ENCODE measurements at places on chromosomes 7 and 10. TPM values are rescaled to one million over a fixed set of nuclear protein-coding genes. Genes with fewer than 3 reads are reported as not detected.
A peak's percentile ranks its signal among the peaks of the same experiment; 100 is the strongest.

- no peak for DNase-seq
These were observed 230.0 kb upstream of the PPP1R3A start for GRCh38 chr7:114148779-114149178.

- no peak for DNase-seq
These were observed 498 bp upstream of the ST7 start for GRCh38 chr7:116952635-116953371.

DNA sequence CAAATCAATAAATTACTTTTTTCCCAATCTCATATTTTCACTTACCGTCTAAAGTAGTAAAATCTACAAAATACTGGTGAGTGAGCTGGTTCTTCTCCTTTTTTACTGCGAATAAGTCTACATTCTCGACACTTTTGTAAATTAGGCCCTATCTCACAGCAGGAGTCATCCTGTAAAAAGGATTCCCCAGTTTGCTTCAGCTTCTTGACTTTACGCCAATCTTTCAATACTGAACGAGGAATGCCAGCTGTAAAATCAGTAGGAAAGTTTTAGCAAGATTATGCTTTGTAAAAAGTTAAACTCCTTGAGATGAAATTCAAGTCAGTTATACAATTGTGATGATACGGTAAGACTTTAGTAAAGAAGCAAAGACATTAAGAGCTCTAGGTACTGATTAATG, 67.3 kb downstream of the NRBF2 start:
- DNase-seq: no peak

DNA sequence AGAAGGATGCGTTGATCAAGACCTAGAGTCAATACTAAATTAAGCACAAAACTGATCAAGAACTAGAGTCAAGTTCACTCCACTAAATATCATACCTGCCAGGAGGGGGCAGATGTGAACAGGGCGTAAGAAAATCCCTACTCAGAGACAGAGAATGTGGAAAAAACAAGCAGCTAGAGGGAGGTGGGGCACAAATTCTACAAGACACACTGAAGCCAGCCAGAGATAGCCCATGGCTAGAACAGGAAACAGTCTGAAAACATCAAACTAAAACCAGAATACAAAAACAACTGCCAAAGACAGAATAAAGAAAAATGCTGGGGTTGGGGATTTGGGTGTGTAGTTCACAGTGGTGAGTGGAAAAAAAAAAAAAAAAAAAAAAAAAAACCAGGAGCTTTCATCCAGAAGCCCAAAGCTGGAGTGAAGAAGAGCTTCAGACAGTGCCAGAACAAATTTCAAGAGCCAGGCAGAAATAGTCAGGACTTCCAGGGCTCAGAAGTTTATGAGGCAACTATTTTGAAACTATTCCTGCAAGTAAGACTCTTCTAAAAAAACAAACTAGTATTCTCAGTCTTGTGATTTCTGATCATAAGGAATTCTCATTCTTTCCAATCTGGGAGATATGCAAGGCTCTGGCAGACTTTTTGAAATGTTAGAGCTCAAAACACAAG, 118.3 kb downstream of the CCDC71L start:
- DNase-seq: no peak

- no peak for DNase-seq
These were observed 229.9 kb downstream of the ADARB2 start for GRCh38 chr10:1507436-1507835.

DNA sequence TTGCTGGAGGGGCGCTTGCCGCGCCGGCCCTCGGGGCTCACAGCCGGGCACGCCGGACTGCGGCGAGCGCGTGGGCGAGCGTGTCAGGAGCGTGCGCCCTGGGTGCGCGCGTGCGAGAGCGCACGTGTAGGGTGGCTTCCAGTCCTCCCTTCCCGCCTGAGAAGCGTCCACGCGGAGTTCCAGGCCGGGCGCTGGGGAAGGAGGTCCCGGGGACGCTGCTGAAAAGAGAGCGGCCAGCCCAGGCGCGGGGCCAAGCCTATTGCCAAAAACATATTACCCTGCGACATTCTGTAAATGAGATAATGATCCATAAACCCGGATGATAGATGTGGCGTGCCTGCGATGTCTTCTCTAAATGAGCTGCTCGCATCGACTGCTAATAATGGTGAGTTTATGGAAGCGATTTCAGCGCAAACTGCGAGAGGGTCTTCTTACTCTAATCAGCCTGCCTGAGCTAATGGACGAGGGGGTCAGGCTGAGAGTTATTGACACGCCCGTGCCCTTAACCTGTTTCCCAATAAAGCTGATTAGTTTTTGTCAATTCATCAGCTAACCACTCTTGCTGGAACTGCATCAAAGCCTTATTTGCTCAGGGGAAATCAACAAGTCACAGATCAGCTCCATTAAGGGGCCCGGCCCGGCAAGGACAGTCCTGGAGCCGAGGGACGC, 8.0 kb upstream of the MNX1 start:
- DNase-seq: no peak

GRCh38 chr7:69847921-69848612, 249.8 kb downstream of the AUTS2 start:
- no peak for DNase-seq

DNA sequence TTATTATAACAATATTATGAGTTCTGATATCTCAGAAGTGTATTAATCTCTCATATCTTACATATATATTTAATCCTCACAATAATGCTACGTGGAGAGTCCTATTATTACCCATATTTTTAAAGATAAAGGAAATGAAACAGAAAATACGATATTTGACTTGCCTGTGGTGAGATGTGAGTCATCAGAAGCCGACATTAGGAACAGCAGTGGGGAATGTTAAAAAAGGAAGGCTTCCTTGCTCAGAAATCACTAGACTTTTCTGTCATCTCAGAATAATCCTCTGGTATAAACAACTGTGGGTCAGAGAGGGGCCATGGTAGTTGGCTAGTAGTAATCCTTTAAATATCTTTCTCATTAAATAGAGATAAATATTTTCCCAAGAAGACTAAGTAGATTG, 402.3 kb upstream of the PCDH15 start:
- no peak for DNase-seq

DNA sequence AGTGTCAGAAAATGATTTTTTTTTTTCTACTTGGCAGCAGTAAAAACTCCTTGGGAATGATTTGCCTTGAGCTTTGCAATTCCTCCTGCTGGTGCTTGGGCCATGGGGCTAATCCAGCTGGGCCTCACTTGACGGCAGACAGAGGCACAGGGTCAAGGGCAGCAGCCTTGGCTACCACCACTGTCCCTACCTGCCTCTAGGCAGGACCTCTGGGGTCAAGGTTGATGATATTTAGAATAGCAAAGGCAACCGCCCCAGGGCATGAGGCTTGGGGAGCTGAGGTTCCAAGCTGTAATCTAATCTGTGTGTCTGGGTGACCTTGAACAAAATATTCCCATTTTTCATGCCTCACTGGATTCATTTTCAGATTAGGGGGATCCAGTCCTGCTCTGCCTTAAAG, 327.4 kb downstream of the PLXNA4 start:
- no peak for DNase-seq

GRCh38 chr10:80523773-80524172, 13.9 kb upstream of the SH2D4B start:
- DNase-seq: no peak

DNA sequence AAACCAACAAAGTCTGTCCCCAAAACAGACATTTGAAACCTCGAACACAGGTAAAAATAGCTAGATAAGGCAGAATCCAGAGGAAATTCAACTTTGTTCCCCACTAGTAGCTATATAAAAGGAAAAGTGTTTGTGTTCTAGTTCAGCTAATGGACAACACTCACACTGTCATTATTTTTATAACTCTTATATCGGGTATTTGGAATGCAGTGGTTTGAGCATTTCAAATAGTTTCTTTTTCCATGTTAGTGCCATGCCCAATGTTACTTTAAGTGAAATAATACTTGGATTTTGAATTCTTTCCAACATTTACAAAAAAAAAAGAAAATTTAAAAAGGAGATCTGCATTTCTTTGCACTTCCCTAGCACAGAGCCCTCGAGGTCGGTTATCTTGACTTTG, 213.6 kb downstream of the DOCK4 start:
- no peak for DNase-seq

DNA sequence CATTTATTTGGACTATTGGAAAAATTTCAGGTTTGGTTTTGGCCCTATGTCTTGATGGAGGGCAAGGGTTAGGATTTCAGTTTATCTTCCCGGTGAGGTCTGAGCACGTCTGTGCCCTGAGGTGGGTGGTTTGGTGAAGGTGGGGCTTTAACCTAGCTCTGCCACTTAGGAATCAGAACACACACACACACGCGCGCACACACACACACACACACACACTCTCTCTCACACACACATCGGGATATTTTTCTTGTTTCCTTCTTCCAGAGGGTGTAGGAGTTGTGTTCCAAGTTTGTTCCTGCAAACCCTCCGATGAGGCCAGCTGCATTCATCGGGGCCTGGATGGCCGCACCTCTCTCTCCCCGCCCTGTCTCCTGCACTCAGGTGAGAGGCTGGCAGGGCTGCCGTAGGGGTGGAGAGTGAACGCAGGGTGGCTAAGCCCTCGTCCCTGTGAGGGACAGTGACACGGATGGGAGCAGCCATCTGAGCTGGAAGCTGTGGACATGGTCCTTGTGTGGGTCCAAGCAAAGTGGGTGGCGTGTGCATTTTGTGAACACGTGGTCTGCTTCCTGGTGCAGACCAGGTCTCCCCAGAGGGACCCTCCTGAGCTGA, 34.2 kb downstream of the CHST12 start:
- no peak for DNase-seq

DNA sequence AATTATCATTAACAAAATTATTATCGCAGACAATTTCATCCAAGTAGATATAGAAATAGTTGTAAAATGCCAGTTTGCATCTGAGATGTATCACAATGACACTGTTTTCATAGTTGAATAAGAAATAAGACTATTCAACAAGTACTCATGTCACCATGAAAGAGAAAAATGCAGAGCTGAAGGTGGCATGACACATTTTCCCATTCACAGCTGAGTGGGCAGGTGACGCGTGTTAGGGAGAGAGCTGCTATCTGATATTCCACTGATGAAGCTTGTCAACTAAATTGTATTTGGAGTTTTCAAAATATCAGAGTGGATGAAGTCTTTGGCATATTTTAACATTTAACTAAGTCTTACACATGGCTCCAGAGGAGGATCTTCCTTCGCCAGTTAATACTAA, 70.3 kb upstream of the HDAC9 start:
- DNase-seq: no peak

DNA sequence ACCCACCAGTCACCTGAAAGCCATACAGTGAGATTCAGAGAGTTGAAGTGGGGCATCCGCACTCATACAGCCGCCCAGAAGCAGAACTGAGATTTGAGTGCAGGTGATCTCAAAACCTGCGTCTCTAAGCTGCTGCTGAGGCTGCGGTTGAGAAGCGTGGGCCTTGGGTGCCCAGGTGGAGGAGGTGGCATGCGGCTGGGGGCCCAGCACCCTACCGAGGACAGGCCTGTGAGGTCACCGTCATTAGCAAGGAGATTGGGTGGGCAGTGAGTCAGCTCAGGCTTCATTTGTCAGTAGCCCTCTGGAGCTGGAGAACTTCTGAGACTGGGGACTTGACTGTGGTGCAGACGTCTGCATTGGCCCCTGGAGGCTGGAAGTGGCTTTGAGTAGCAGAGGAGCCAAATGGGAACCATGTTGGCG, 29.8 kb downstream of the ZMIZ1 start:
- DNase-seq: no peak

DNA sequence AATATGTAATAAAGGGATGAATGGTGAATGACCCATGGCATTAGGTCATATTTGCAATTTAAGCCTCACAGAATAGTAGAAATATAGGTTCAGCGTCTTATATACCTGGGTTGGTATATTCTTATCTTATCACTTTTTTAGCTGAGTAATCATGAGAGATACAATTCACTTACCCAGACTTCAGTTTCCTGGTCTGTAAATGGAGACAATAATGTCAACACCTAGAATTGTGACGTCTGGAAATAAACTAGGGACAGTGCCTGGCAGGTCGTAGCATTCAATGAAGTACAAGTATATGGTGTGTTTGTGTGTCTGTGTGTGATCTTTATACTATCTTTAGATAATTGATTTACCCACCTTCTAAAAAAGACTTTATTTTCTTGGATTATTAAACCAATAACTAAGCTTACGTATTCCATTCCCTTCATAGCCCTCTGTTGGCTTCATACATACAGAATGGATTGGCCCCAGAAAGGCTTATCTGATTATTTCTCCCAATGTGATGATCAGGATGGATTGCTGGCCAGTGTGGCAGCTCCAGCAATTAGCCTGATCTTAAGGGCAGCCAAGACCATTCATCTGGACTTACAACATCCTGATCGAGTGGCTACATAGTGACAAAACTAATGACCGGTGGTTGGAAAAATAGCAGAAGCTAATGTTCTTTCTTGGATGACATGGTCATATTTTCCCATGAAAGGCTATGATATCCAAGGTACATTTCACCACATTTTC, 121.2 kb upstream of the NPVF start:
- no peak for DNase-seq

- no peak for DNase-seq
These were observed 293.6 kb downstream of the GLRX3 start for GRCh38 chr10:130429809-130430208.

GRCh38 chr7:120991581-120991980, 3.1 kb downstream of the CPED1 start:
- no peak for DNase-seq

DNA sequence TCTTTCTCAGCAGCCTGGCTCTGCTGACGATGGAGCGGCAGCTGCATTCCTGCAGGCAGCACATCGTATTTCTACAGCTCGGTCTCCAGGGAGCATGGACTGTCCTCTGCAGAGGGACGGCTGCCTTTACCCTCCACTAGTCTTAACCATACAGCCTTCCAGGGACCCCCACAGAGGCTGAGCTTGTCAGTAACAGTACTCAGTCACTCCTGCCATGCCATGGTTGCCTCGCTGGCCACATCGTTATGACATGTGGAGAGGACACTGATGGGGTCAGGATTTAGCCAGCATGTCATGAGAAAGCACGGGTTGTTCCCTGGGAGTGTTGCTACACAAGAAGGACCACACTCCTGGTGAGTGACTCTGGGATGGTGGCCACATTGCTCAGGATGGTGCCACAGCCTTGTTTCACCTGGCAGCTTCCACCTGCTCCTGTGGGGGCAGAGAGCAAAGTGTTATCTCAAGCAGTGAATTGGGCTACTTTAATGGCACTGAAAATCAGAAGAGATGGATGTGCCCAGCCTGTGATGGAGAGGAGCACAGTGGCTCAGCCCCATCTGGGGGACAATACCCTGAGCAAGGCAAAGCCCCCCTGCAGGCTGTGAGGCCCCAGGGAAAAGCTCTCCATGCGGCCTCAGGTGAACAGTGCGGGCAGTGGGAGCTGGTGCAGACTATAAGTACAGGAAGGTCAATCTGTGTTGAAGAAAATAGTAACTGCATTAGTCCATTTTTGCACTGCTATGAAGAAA, 443.9 kb downstream of the TCERG1L start:
- peak; percentile 39 for DNase-seq

GRCh38 chr10:73263693-73264347, 11.4 kb upstream of the MRPS16 start:
- DNase-seq: no peak

The RGS10 gene
- 3.2 TPM for total RNA-seq

The SLC39A12 gene
- not detected for total RNA-seq

The TRIM24 gene
- 18.8 TPM for total RNA-seq

The ZNF248 gene
- 10.8 TPM for total RNA-seq

The HOXA5 gene
- 0.30 TPM for total RNA-seq

The ZNF789 gene
- 3.8 TPM for total RNA-seq

The SFRP5 gene
- 3.2 TPM for total RNA-seq

The ACBD7 gene
- not detected for total RNA-seq

The AKR1E2 gene
- total RNA-seq: 7.6 TPM

The ATOH7 gene
- total RNA-seq: not detected

Measured in cardiac septum (tissue), 1 donor.